ENCODE measurements at places on chromosomes 13 and 19.

DNA sequence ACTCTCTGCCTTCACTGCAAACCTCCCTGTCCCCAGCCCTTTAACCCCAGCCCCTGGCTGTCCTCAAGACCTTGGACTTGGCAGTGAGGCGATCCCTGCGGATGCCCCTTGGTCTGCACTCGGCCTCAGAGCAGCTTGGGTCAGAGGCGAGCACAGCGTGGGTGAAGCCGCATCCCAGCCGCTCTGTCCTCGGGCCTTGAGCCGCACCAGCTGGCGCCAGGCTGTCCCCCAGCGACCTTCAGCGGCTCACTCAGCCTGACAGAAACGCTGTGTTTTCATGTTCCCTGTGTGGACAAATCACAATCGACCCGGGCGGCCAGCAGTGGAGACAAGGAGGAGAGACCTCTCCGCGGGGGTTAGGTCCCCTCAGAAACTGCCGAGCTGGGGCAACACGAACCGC lies 52.0 kb downstream of the GNG7 start:
- no peak for DNase-seq

GRCh38 chr19:5071579-5071978 lies 102.7 kb downstream of the KDM4B start:
- DNase-seq: no peak

- no peak for DNase-seq
Observed at GRCh38 chr19:30781047-30781446, 408.9 kb downstream of the ZNF536 start.

DNA sequence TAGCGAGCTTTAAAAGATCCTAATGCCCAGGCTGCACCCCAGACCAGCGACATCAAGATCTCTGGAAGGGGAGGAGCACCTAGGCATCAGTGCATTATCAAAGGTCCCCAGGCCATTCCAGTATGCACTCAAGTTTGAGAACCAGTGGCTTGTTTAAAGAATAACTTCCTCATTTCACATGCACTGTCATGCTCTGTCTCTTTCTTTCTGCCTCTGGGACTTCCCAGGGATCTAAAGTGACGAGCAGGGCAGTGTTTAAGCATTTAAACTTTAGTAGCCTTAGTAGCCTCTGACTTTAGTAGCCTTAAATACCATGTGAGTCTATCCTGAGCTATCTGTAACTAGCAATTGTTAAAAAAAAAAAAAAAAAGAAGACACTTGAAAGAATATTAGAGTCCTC lies 8.9 kb upstream of the FARP1 start:
- DNase-seq: peak; percentile 54

- DNase-seq: no peak
Observed at GRCh38 chr13:66513728-66514127, 716.4 kb downstream of the PCDH9 start.

DNA sequence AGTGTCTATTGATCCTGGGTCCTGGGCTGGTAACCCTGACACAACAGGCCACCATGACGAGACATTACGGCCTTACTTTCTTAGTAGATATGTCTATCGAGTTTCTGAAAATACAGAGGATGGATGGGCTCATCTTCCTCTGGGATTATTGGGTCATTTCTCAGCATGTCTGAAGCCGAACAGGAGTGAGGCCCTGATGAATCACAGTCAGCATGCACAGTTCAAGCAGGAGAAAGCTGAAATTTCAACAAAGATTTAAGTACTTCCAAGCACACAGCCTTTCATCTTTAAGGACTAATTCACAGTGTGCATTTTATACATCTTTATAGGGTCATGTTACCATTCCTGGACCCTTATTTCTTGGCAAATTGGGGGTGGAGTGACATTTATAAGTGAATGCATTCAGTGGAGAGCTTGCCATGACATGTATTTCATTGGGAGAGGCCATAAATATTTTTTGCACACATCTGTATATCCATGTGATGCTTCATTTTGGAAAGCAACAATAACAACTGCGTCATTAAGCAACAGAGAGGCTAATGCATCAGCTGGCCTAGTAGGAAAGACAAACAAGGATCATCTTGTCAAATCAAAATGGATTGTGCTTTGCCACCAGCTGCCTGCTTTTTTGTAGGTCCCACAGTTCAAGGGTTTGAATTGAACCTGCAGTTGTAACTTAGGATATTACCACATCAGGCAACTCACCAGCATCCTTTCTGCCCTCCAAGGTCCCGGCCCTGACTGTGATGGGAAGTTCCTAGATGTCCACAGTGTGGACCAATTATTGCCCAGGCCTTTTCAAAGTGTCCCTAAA lies 143.5 kb downstream of the DNAJC15 start:
- no peak for DNase-seq

DNA sequence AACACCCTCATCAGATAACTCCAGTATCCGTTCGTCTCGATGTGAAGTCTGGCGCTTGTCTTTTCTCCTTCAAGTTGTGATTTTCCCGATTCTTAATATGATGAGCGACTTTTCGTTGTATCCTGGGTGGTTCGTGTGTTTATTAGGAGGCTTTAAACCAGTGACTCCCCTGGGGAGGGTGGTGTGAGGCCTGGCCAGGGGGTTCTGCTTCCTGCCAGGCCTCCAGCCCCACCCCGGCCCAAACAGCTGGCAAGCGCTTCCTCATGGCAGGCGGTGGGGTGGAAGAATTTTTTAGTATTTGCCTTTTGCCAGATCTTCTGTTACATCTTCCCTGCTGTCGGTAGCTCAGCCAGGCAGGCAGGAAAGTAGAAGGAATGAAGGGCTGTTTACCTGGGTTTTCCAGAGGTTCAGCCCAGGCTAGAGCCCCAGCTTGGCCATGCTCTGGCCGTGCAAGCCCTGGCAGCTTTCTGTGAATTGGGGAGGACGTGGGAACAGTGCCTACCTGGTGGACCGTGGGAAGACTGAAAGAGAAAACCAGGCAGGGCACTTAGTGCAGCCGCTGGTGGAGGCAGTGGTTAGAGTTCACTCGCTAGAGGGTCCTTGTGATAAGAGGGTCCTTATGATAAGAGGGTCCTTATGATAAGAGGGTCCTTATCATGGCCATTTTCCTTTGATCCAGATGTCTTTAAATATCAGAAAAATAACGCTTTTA lies 37.7 kb upstream of the DCUN1D2 start:
- DNase-seq: no peak

GRCh38 chr19:1067341-1067957 lies 482 bp downstream of the ARHGAP45 start:
- DNase-seq: no peak

DNA sequence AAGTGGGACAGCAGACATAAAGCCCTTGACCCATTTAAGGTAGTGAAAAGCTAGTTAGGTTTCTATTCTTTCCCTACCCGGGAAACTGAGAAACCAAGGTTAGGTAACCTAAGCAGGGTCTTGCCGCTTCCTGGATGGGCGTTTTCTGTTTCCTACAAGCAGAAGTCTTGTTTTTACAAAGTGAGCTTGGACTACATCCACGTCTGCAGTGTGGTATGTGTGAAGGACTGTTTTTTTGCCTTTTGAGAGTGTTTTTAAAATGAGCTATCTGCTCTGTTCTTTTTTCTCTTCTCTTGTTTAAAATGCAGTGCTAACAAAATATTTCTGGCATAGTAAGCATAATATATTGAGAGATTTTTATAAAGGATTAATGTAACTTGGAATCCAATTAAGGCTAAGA lies 49.4 kb downstream of the GPR12 start:
- DNase-seq: no peak

- no peak for DNase-seq
Observed at GRCh38 chr19:37007587-37008220, 70.5 kb upstream of the ZNF420 start.

DNA sequence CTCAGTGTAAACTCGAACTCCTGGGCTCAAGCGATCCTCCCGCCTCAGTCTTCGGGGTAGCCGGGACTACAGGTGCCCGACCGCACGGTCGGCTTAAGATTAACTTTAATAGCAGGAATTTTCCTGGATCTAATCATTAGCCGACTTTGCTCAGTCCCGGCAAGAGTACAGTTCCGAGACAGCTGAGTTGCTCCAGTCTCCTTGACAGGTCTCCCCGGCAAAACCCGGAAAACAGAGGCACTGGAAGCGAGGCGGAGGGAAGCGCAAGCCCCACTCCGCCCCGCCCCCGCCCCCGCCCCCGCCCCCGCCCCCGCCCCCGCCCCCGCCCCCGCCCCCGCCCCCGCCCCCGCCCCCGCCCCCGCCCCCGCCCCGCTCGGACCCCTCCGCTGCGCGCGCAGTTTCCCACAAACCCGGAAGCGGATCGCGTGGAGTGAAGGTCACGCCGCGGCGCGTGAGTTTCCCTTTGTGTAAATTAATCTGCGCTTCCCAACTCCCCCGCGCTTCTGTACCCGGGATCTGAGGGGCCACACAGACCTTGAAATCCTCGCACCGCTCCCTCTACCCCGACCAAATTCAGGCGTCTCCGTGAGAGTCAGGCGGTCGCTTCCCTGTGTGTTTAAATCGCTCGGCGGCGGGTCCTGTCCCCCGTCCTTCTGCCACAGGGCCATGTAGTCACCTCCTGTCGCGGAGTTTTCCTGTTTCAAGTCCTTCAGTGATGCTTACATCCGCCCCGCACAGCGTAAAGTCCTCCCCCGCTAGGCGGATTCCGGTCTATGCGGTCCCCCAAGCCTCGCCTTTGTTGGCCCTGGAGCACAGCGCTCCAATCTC lies at the start of gene ZNF480:
TSS of gene ZNF480 (plus strand) at position 397 of the 828 bp plus-strand sequence. CDS start 3,244 bp downstream, outside the sequence.
- peak; percentile 23 for DNase-seq

GRCh38 chr13:84211048-84211447 lies 328.8 kb upstream of the SLITRK1 start:
- no peak for DNase-seq

- no peak for DNase-seq
Observed at GRCh38 chr13:44142941-44143665, 230.5 kb upstream of the SERP2 start.

GRCh38 chr13:102344410-102344809 lies 57.4 kb downstream of the FGF14 start:
- no peak for DNase-seq

- no peak for DNase-seq
Observed at GRCh38 chr13:27481766-27482165, 31.4 kb upstream of the MTIF3 start.

GRCh38 chr13:98482476-98483444 lies 94.1 kb downstream of the STK24 start:
- DNase-seq: no peak

GRCh38 chr13:46202188-46202795 lies 9.4 kb upstream of the LRRC63 start:
- no peak for DNase-seq

DNA sequence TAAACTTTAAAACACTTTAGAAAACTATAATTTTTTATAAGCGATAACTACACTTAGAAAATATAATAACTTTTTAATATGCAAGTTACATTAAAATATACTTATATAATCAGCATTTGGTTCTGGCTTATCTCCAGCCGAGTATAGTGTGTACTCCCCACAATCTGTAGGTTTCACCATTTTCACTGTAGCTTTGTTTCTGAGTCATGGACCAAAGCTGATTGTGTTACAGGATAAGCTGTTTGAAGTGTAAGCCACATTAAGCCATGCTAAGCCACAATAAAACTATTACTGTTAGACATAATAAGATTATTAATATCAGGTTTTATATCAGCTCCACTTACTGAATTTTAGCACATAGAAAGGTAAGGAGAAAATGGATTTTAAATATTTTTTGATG lies 43.8 kb downstream of the CCDC122 start:
- no peak for DNase-seq

GRCh38 chr19:17333611-17334413 lies 843 bp downstream of the ANO8 start:
- peak; percentile 16 for DNase-seq

DNA sequence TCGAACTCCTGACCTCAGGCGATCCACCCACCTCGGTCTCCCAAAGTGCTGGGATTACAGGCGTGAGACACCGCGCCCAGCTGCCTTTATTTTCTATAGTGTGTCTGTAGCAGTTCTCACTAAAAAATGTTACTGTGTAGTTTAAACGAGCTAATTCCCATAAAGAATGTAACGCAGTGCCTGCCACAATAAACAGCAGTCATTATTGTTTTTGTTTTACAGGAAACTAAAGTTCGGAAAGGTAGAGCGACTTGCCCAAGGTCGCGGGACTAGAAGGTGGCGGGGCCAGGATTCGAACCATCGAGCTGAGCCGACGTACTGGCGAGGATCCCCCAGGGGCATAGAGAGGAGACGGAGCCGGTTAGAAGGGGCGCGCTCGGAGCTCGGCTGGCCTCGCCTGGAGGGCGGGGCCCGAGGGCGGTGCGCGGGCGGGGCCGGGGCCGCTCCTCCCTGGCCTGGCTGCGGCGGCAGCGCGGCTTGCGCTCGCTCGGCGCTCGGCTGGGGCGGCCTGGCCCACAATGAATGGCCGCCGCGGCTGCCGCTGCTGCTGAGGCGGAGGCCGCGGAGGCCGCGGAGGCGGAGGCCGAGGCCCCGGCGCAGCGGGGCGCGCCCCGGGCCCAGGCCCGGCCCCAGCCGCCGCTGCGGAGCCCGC lies at the start of gene NACC1:
TSS of gene NACC1 (plus strand) at position 493 of the 652 bp plus-strand sequence. CDS start 16,944 bp downstream, outside the sequence.
- DNase-seq: no peak

- no peak for DNase-seq
Observed at GRCh38 chr19:340620-341385, 3.8 kb downstream of the MIER2 start.

Data from GM12878 (cell line).